Stimulated activated CD4-positive, alpha-beta T cell treated with anti-CD3 and anti-CD28 coated beads, Interleukin-15, amount 100 ng/mL, for 48 hours (primary cell): ENCODE measurements at places on chromosomes 2 and 18.
A peak's percentile ranks its signal among the peaks of the same experiment; 100 is the strongest.

DNA sequence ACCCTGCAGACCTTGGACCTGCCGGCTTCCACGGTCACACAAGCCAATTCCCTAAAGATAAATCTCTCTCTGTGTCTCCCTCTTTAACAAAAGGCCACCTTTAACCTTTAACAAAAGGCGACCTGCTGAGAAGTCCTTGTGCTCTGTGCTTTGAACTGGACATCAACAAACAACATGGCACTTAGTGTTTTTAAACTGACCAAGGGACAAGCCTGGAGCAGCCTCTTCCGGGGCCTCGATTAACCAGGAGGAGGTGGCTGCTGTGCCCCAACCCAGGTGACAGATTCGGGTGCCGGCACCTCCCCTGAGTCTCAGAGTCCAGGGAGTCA is 135.3 kb downstream of the RTP5 start:
- no peak for DNase-seq

- peak; percentile 59 for DNase-seq
Observed at GRCh38 chr18:79964330-79965118, at the start of gene HSBP1L1. Gene HSBP1L1 (plus strand): TSS chr18:79964643. CDS start chr18:79964736, 93 bp downstream.

DNA sequence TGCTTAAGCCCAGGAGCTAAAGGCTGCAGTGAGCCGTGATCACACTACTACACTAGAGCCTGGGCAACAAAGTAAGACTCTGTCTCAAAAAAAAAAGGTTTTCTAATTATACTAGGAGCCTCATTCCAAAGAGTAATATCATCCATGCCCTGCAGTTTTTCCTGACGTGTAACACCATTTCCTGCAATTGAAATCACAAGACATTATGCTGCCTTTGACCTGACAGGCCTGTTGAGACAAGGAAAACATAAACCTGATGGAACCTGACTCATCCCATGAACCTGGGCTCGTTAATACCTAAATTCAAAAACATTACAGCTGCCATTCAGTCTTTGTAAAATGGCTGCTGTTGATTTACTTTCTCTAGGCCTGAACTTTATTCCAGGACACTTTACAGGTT is 58.7 kb upstream of the PEX13 start:
- DNase-seq: no peak

DNA sequence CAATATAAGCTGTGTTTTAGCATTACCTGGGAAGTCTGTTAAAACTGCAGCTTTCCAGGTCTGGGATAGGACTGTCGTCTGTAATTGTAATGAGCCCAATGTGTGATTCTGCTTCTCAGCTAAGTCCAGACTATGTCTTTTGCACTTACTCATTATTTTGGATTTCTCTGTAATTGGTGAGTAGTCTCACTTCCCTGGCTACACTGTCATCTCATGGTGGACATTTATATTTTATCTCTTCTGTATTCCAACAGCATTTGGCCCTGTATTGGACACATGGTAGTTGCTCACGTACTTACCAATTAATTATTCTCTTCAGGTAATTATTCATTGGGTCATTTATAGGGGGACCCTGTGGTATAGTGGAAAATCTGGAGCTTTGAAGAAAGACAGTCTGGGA is 28.0 kb downstream of the LHCGR start:
- DNase-seq: no peak

GRCh38 chr2:28134262-28134812 is 243.8 kb downstream of the BABAM2 start:
- no peak for DNase-seq

- no peak for DNase-seq
Observed at GRCh38 chr18:10063489-10063888, 149.7 kb downstream of the VAPA start.

DNA sequence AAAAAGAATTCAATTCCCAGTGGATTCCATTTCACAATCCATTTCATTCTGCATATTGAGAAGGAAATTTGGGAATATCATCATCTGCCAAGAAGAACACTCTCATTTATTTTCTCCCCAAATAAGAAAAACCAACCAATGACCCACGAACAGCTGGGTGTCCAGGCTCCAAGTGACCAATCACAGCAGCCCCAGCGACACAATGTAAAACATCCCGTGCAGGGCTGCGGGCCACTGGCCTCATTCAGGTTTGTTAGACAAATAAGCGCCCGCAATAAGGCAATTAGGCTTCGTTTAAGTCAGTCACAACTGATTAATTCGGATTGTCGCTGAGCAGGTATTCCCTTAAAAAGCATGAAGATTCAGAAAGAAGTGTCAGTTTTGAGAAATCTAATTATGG is 378.6 kb downstream of the EIPR1 start:
- DNase-seq: no peak

DNA sequence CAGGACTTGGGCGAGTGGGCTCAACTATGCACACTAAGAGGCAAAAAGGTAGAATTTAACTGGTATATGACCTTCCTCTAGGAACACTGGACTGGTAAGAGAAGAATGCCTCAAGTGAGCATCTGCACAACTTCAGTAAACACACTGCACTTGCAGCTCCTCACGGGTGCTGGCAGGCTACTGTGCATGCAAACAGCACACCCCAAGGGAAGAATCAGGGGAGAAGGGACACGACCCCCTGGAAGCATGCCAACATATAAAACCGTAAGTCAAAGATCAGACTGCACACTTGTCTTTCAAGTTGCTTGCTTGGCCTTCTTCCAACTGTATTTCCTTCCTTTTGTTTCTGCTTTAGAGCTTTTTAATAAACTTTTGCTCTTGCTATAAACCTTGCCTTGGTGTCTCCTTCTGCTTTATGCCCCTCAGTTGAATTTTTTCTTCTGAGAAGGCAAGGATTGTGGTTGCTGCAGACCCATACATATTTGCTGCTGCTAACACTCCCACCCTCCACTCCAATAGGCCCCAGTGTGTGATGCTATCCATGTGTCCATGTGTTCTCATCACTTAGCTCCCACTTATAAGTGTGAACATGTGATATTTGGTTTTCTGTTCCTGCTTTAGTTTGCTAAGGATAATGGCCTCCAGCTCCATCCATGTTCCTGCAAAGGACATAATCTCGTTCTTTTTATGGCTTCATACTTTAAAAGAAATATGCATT is 263.7 kb upstream of the SPOPL start:
- DNase-seq: no peak

DNA sequence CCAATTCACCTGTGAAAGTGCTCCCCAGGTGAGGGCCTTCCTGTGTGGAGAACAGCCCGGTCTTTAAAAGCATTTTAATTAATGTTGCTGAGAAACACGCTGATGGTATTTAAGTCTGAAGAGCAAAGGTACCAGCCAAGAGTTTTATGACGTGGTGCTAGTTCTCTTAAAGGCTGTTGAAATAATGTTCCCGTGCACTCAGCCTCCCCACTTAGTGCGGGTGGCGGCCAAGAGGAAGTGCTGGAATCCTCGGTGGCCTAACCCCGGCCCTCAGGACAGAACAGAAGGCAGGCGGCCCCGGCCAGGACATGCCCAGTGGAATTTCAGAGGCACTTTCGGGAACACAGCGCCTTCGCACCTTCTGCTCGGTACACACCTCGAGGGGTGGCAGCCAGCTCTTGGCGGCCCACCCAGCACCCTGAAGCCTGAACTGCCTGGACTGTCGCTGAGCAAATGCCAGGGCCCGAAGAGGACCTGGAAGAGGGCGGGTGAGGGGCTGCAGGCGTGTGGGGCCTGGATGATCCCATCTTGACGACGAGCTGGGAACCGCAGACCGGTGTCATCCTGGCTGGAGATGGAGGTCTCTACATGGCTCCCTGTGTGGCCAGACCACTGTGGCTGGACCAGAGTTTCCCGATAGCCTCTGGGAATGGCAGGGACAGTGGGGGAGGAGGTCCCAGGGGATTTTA is 142.9 kb downstream of the ASB1 start:
- no peak for DNase-seq

DNA sequence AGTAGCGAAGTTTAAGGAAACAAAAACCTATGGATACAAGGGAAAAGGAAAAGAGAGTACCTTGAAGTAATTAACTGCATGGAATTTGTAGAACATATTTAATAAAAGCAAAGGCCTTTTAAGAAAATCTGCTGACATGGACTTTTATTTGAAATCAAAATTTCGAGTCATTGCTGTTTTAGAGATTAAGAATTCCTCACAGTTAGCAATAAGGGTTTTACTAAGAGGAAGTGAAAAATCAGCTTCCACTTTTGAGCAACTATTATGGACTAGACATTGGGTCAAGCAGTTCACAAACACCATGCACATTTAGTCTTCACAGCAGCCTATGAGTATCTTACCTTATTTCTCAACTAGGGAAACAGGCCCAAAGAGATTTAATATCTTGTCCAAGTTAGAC is 876.3 kb downstream of the BCL11A start:
- DNase-seq: no peak

- no peak for DNase-seq
Observed at GRCh38 chr18:47975105-47975504, 44.6 kb upstream of the SMAD2 start.
